Naive thymus-derived CD8-positive, alpha-beta T cell (primary cell): ENCODE measurements at places on chromosomes 4 and X.

- DNase-seq: no peak
Measured at GRCh38 chr4:150379454-150379853, 202.5 kb upstream of the MAB21L2 start.

- no peak for DNase-seq
Measured at GRCh38 chr4:94364527-94364926, 21.9 kb upstream of the HPGDS start.

GRCh38 chrX:19793471-19793870 lies 93.9 kb downstream of the SH3KBP1 start:
- no peak for DNase-seq

- no peak for DNase-seq
Measured at GRCh38 chr4:183533698-183534097, 28.8 kb downstream of the ING2 start.

- no peak for DNase-seq
Measured at GRCh38 chr4:111961809-111962208, 183.4 kb upstream of the FAM241A start.

DNA sequence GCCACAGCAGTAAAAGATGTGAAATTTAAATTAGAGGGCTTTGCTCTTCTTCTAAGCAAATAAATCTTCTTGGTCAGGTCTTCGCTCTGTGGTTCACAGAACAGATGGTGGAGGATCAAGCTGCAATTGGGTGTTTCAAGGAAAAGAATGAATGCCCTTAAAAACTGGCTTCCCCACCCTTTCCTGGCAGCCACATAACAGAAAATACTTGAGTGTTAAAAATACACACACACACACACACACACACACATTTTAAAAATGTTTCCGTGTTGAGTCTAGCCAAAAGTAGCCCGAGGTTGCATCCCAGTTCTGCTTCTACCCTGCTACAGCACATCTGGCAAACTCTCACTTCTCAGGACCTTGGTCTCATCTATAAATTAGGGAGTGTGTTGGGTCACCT lies 56.7 kb upstream of the FGFBP2 start:
- no peak for DNase-seq

- DNase-seq: no peak
Measured at GRCh38 chrX:97743014-97743413, 859.3 kb downstream of the RPA4 start.

- DNase-seq: no peak
Measured at GRCh38 chr4:187212446-187213080, 488.9 kb upstream of the FAT1 start.

GRCh38 chrX:97622111-97622510 lies 738.4 kb downstream of the RPA4 start:
- DNase-seq: no peak

- DNase-seq: no peak
Measured at GRCh38 chr4:104436542-104436941, 58.2 kb downstream of the CXXC4 start.

GRCh38 chrX:37701588-37701987 lies 16.0 kb downstream of the XK start:
- DNase-seq: no peak

DNA sequence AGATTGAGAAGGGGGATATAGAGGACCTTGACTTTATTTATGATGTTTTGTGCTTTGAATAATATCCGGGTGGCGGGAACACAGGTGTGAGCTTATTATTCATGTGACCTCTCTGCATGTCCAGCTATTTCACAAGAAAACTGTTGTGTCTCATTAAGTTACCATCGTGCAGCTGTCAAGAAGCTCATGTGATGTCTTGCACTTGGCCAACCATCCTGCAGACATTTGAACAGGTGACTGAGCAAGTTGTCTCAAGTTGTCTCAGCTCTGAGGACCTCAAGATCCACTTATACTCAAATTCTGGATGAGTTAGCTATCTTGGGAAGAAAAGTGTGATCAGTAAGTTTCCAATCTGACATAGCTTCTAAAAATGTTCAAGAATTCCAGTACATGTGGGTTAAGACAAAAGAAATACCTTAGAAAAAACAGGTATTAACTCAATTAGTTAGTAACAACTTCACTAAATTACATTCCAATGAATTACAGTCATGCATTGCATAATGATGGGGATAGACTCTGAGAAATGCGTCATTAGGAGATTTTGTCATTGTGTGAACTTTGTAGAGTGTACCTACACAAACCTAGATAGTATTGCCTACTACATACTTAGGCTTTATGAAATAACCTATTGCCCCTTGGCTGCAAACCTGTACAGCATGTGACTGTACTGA lies 462.2 kb downstream of the INPP4B start:
- no peak for DNase-seq

GRCh38 chr4:121014544-121014943 lies 57.8 kb downstream of the NDNF start:
- no peak for DNase-seq

DNA sequence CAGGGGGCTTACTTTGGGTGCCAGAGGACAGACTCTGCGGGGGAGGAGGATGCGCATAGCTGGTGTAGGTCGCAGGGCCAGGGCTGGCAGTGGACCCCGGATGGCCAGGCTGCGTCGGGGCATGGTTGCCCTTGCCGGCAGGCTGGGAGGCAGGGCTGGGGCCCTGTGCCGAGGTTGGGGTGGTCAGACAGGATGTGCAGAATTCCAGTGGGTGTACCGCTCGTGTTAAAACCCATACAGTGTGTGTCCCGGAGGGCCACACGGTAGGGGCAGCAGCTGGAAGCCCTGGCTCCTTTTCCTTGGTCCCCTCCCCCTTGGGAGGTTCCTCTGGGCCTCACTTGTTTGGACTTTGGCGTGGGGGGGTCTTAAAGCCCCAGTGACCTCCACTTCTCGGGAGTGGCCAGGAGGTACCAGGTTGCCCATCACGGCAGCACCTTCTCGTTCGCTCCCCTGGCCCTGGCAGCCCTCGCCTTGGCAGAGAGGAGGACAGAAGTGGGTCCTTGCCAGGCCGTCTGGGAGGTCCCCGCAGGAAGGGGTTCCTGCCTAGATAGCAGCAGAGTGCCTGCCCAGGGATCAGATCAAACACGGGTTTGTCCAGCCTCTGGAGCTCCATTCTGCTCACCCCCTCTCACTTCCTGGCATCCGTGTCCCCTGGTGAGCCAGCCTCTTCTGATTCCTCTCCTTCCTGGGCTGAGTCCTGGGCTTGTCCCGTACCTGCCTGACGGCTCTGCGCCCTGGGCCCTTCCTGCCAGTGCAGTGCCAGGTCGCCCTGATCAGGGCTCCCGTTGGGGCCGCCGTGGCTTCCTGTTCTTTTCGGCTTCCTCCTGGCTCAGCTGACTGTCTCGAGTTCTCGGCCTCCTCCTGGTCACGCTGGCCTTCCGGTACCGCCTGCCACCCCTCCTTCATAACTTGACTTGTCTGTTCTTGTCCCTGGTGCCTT lies 56.7 kb upstream of the HGFAC start:
- no peak for DNase-seq

DNA sequence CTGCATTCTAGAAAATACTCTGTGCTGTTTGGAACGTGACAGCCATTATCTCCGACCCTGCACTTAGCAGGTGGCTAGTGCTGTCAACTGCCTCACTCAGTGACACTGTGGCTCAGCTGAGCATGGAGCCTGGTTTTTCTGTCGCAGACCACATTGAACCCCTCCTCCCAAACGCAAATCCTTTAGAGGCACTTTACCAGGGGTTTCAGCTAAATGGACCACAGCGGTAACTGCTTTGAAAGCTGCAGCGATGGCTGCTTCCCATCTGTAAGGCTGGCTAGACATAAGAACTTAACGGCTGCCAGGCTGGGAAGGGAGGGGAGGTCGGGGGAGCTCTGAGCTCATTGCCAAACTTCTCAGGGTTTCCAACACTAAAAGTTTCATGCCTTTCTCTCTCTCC lies 8.1 kb downstream of the SLC34A2 start:
- DNase-seq: no peak

DNA sequence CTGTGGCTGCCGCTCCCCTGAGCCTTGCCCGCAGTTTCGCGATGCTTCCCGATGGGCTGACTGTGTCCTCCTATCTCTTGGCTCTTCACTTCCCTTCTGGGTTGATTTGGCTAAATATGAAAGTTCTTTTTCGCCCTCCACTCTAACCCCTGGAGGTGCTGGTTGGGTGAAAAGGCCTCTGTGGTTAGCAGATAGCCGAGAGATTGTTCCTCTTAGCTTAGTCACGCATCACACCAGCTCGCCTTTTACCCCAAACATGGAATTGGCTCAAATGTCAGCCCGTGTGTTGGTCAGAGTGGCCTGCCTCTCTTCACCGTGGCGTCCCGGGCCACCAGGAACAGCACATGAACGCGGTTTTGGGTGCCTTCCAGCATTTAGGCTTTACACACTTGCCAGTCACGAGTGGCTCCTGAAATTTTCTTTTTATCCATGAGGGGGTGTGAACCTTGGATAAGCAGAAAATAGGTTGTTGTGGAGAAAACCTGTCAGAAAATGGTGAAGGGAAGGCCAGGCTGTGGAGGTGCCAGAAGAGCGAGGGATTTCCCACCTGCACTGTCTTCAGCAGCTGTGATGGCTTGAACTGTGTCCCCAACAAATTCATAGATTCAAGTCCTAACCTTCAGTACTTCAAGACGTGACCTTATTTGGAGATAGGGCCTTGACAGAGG lies 8.9 kb downstream of the CLCN4 start:
- no peak for DNase-seq

DNA sequence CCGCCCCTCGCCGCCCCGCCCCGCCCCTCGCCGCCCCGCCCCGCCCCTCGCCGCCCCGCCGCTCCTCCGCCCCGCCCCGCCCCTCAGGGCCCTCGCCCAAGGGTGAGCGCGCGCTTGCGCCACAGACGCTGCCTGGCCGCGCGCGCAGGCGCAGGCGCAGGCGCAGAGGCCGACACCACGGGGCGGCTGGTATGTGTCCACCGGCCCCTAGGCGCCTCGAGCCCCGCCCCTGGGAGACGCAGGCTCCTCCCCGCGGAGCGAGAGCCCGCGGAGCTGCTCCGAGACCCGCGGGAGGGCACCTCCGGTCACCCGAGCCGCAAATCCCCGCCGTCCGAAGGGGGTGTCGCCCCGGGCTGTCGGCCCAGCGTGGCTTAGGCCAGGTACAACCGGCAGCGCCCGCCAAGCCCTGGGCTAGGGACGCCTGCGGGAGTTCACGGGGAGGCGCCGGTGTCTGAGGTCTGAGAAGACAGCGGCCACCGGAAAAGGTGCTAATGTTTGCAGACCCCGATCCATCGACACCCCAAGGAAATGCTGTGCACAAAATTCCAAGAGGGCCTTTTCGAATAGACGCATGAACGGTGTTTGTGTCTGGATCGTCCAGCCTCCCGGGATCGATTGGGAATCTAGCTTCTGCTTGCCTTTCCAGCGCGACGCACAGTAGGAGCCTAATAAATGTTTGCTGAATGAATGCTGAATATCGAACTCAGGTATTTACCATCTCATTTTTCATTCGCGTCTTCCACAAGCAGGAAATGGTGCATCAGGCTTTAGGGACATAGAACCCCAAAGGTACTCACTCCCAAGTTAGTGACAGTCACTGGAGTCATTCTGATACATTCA lies 473 bp upstream of the CCNQ start:
- peak; percentile 76 for DNase-seq

GRCh38 chr4:164706675-164707074 lies 47.3 kb upstream of the SMIM31 start:
- no peak for DNase-seq

DNA sequence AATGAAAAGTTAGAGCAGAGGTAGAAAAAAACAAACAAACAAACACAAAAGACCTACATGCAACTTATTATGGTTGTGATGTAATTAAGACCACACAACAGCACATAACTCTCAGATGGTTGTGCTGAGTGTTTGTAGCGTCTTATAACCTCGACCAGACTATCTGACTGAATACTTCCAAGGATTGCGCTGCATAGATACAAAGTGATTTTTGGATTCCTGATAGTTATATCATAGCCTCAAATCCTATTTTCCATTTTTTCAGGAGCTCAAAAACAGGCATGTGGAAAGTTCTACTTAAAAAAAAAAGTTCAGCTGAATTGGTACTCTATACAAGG lies 236.1 kb downstream of the SPRY1 start:
- DNase-seq: no peak

- DNase-seq: no peak
Measured at GRCh38 chr4:43163101-43163792, 270.7 kb downstream of the GRXCR1 start.

DNA sequence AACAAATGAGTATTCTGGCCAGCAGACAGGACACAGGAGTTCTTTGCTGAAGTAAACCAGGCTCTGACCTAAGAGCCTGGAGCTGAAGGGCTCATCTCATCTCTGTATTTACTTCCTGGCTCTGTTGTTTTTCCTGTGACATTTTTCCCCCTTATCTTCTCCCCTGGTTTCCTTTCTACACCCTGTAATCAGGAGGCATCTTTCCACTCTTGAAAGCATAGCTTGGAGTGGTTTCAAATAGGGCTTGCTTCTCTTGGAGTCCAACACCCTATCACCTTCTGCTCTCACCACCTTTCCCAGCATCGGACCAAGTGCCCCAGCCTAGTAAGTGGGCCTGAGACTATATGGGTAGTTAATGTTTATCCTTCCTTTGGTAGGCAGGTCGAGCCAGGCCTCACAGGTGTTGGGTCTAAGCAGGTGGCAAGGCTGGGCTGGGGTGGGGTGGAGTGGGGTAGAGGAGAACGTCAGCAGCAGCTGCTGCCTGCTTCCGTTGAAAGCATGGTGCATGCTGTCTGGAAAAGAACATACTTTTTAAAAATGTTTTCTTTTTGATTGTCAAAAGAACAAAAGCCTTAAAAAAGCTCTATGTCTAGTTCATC lies 1.2 kb downstream of the DRP2 start:
- no peak for DNase-seq

DNA sequence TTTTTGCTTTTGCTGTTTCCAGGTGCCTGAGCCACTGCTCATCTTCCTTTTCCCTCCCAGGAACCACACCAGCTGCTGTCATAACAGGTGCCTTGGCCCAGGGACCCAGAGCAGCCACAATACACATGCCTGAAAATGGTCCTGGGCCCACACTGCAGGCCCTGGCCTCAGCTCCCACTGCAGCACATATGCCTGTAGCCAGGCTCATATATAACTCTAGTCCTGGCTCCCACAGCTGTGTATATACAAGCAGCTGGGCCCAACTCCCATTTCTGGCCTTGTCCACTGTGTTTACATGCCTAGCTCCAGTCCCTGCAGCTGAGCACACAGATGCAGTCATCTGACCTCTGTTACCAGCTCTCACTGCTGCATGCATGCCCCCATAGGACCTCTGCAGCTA lies 930.5 kb downstream of the ADGRL3 start:
- no peak for DNase-seq

DNA sequence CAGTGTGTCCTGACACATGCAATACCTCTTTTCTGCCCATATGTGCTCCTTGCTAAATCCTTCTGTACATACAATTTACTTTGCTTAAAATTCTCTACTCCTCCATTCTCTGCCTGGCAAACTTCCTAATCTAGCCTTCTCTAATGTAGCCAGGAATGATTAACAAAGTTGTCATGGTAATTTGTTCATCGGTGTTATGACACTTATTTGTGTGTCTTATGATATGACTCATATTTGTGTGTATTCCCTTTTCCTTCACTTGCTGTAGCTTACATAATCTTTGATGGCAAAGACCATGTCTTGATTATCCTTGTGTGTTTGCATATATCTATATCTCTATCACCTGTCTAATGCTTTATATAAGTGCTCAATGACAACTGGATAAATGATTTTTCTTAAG lies 133.3 kb downstream of the COL25A1 start:
- DNase-seq: no peak
